ENCODE measurements at places on chromosomes 13 and 19.
A peak's percentile ranks its signal among the peaks of the same experiment; 100 is the strongest.

DNA sequence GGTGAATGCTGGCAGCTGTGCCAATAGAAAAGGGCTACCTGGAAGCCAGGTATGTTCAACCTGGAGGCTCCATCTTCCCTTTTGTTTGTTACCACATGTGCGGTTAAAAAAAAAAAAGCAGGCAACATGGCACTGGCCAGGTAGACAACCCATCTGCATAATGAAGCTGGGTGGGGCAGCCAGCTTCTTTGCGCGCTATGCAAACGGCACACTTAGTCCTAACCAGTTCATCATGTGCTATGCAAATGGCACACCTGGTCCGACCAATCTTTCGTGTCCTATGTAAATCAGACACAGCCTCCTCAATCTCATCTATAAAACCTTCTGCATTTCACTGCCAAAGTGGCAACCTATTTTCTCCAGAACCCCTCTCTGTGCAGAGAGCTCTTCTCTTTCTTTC, 11.3 kb upstream of the IGSF23 start:
- DNase-seq: no peak

DNA sequence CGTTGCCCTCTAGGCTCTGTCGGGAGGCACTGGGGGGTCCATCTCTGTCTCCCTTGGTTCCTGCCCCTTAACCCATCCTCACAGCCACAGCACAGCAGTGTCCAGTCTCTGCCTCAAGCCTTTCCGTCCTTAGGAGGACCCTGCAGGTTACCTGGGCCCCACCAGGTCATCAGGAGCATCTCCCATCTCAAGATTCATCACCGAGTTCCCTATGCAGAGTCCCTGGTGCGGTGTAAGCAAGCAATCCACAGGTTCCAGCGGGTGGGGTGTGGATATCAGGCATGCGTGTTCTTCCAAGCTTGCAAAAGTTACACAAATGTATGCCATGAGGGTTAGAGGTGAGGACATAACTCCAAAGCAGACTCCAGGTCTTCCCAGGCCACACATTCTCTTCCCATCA, 20.9 kb upstream of the GAS6 start:
- DNase-seq: no peak

- no peak for DNase-seq
Observed at GRCh38 chr13:33125821-33126570, 109.8 kb downstream of the KL start.

GRCh38 chr19:18425515-18426415, 6.6 kb downstream of the SSBP4 start:
- no peak for DNase-seq

GRCh38 chr13:103961129-103961528, 894.9 kb upstream of the SLC10A2 start:
- DNase-seq: no peak

- DNase-seq: peak; percentile 20
Observed at GRCh38 chr19:54387991-54388801, 23.5 kb upstream of the LAIR1 start.

GRCh38 chr13:108267347-108267746, 2.2 kb upstream of the TNFSF13B start:
- DNase-seq: no peak

DNA sequence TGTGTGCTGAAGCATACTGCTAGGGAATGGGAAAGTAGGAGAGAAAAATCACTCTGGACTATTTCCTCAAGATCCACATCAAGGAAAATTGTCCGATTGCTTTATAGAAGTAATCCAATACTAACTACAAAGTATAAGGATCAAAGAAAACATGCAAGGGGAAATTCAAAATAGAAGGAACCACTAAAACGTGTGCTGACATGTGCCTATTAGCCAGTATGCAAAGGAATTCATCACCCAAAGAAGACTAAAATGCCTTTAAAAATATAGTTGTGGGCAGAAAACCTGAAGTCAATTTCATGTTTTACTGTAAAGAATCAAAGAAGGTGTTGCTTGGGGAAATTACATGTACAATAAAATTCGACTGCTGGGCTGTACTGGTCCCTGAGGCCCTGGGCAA, 14.3 kb downstream of the DLEU7 start:
- no peak for DNase-seq

- no peak for DNase-seq
Observed at GRCh38 chr13:51645761-51646670, 61.8 kb downstream of the WDFY2 start.

- DNase-seq: no peak
Observed at GRCh38 chr13:54433493-54434206, 1405.0 kb downstream of the OLFM4 start.

DNA sequence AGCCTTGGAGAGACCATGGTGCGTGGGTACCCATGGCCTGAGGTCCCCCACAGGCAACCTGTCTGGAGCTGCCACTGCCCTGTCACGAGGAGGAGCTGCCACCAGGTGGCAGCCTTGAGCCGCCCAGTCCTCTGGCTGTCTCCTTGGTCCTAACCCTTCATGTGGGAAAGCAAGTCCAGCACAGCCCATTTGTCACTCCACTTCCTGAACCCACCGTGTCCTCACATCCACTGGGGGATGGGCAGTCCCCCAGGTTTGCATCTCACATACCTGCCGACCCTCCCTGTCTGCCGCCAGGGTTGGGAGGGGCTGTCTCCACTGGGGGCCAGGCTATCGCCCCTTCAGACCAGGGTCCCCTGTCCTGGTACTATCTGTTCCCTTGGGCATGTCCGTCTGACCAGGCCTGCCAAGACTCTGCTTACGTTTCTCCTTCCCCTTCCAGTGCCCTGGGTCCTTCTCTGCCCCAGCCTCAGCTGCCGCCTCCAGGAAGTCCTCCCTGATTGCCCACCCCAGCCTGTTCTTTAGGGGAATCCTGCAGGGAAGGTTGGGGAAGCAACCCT, 4.5 kb downstream of the FAM174C start:
- DNase-seq: peak; percentile 83

DNA sequence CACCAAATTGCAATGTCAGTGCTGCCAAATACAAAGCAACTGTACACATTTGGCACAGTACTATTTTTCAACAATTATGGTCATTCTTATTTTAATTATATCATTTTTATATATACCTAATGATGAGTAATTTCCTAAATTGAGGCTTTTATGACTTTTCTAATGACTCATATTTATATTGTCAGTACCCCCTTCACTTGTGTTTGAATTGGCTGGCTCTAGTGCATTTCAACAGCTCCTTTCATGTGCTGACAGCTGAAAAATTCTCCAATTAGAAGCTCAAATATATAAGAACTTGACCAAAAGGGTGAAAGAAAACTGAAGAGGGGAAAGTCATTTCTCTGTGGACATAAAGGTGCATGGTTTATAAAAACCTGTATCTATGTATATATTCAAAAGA, 263.3 kb downstream of the SLITRK1 start:
- no peak for DNase-seq

DNA sequence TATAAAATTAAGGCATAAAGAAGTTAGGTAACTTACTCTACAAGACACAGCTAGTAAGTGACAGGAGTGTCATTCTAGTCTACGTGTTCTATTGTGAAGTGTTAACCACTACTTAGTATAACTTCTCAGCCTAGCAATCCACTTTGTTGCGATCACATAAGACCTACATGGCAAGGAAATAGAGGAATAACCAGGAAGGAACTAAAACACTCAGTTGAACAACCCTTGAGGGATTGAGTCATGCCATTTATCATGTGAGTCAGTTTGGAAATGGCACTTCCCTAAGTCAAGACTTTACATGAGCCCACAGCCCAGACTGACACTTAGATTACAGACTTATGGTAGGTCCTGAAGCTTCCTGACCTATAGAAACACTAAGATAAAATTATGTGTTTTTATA, 279.5 kb upstream of the PCDH20 start:
- DNase-seq: no peak

GRCh38 chr13:43516401-43516833, 270.4 kb downstream of the ENOX1 start:
- DNase-seq: no peak

- DNase-seq: no peak
Observed at GRCh38 chr13:80121038-80121437, 219.9 kb downstream of the SPRY2 start.

- no peak for DNase-seq
Observed at GRCh38 chr13:62113179-62113578, 697.5 kb upstream of the PCDH20 start.

DNA sequence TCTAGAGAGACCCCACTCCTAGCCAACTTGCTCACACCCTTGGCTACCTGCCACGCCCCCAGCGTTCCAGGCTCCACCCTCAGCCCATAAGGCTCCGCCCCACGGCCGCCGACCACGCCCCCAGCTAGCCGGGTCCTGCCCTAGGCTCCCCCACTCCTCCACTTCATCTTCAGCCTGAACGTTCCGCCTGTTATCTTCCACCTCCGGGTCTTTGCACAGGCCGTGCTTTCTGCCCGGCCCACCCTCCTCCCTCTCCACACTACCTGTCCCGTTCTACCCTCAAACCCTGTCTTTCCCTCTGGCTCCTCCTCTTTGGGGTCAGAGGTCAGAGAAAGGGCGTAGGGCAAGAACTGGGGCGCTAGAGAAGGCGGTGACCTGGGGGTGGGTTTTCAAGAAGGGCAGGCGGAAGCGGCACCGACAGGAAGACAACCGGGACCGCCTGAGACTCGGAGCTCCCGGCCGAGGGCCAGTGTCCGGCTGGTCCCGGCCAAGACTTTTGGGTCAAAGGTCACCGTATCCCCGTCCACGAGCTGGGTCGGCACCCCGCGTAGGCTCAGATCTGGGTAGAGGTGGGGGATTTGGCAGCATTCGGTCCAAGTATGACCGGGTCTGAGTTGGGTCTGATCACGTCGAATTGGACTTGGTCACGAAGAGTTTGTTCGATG, 2.2 kb downstream of the PDE4C start:
- peak; percentile 68 for DNase-seq

GRCh38 chr13:46389457-46390451, 2.7 kb upstream of the RUBCNL start:
- peak; percentile 20 for DNase-seq

GRCh38 chr13:19606152-19606551, 27.3 kb upstream of the MPHOSPH8 start:
- no peak for DNase-seq

DNA sequence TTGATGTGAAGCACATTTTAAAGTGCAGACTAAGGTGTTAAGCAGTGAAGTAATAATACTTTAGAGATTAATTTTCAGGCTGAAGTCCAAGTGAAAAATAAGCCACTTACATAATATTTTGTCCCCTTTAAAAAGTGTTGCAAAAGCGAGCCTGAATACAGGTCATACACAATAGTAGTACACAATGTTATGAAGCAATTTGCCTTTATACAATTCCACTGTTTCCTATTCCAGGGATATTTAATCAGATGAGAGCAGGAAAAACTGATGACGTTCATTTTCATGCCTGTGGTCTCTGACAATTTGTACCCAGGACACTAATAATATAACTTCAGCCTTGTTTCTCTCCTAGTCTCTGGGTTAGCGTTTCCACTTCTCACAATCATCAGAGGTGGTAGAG, 916.7 kb downstream of the PCDH9 start:
- no peak for DNase-seq

GRCh38 chr19:18878858-18879578, 16.9 kb downstream of the CERS1 start:
- no peak for DNase-seq

DNA sequence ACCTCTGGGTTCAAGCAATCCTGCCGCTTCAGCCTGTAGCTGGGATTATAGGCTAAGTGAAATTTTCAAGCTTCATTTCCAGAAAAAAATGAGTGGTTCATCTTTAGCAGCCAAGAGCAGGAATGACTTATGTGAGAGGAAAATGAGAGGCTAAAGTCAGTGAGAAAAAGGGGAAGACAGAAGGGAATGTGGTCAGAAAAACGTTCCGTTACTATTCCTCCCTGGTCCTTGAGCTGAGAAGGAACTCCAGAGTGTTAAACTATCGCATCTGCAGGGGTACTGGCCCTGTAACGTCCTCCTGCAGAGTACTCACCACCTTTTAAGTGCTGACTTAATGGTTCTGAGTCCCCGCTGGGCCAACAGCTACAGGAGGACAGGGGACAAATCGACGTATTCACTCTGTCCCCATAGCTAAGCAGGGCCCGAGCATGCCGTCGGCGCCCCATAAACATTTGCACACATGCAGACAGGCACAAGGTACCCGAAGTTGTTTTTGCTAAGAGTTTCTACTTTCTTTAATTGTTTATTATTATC, 88.1 kb downstream of the FLT1 start:
- no peak for DNase-seq

DNA sequence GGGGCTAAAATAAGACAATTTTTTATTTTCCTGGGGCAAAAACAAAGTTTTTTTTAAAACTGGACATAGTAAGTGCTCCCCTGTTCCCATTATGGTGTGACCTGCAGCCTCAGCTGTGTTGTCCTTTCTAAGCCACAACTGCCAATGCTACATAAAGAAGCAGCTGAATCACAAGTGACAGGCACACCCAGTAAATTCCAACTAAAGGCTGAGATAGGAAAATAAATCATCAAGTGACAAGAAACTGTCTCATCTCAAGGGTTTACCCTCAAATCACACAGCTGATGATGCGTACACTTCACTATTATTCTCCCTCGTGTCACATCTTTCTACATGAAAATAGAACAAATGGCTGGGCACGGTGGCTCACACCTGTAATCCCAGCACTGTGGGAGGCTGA, 28.7 kb downstream of the STK24 start:
- no peak for DNase-seq

GRCh38 chr19:4378886-4379285, 21.5 kb downstream of the SH3GL1 start:
- no peak for DNase-seq

DNA sequence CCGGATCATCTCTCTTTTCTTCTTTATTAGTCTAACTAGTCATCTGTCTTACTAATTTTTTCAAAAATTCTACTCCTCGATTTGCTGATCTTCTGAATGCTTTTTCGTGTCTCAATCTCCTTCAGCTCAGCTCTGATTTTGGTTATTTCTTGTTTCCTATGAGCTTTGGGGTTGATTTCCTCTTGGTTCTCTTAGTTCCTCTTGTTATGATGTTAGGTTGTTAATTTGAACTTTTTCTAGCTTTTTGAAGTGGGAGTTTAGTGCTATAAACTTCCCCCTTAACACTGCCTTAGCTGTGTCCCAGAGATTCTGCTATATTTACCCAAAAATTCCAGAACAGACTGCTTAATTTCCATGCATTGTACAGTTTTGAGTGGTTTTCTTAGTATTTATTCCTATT, 3.4 kb downstream of the FCAR start:
- DNase-seq: no peak

- no peak for DNase-seq
Observed at GRCh38 chr13:38376546-38376945, 26.9 kb downstream of the UFM1 start.

DNA sequence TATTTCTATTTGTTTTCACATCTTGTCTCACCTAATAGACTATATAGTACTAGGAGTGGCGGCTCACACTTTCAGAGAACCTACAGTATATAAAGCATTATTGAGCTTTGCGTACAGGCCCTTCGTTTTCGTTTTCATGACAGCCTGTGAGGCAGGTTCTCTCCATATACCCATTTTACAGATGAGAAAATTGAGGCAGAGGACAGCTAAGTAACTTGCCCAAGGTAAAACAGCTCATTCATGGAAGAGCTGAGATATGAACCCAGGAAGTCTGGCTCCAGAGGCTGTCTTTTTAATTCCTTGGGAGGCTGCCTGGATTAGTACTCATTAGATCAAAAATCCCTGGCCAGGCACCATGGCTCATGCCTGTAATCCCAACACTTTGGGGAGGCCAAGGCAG, 28.9 kb downstream of the FAAP24 start:
- no peak for DNase-seq

GRCh38 chr13:101511766-101512165, 59.3 kb downstream of the ITGBL1 start:
- no peak for DNase-seq

- peak; percentile 2 for DNase-seq
Observed at GRCh38 chr13:77918391-77919245, at the start of gene EDNRB. Gene EDNRB, minus strand, starts transcription at chr13:77918831. Its CDS starts 258 bp downstream, at chr13:77918573.
